ENCODE measurements at places on chromosomes 1 and 21.

- peak; percentile 12 for DNase-seq
These were observed 203.5 kb upstream of the NEGR1 start for GRCh38 chr1:72485801-72486200.

- no peak for DNase-seq
These were observed 106.1 kb downstream of the RWDD3 start for GRCh38 chr1:95340061-95340460.

GRCh38 chr21:26849428-26850115 lies 4.4 kb upstream of the ADAMTS1 start:
- DNase-seq, result no peak

GRCh38 chr1:14944471-14944985 lies 209.0 kb upstream of the TMEM51 start:
- no peak for DNase-seq

Measured in HFF-Myc (cell line).